Hematopoietic multipotent progenitor cell treated with erythropoietin and hydrocortisone succinate and interleukin-3 and kit ligand, for 8 days (in vitro differentiated cells): ENCODE measurements at places on chromosomes 13 and 19.

DNA sequence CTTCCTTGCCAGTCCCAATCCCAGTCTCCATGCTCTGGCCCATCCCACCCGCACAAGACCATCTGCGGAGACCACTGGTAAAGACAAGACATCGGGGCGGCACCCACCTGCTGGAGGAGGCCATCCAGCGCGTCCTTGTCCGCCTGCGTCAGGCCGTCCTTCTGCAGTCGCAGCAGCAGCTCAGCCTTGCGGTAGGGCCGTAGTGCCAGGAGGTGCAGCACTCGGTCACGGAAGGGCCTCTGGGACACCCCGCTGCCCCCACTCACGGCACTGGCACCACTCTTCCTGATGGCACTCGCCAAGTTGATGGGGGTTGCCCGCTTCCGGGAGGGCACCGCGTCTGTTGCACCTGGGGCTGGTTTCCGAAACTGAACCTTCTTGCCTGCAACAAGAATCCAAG, 23.5 kb upstream of the ISYNA1 start:
- no peak for DNase-seq

- DNase-seq, result no peak
Observed at GRCh38 chr13:112686364-112686763, 3.5 kb upstream of the ATP11A start.

DNA sequence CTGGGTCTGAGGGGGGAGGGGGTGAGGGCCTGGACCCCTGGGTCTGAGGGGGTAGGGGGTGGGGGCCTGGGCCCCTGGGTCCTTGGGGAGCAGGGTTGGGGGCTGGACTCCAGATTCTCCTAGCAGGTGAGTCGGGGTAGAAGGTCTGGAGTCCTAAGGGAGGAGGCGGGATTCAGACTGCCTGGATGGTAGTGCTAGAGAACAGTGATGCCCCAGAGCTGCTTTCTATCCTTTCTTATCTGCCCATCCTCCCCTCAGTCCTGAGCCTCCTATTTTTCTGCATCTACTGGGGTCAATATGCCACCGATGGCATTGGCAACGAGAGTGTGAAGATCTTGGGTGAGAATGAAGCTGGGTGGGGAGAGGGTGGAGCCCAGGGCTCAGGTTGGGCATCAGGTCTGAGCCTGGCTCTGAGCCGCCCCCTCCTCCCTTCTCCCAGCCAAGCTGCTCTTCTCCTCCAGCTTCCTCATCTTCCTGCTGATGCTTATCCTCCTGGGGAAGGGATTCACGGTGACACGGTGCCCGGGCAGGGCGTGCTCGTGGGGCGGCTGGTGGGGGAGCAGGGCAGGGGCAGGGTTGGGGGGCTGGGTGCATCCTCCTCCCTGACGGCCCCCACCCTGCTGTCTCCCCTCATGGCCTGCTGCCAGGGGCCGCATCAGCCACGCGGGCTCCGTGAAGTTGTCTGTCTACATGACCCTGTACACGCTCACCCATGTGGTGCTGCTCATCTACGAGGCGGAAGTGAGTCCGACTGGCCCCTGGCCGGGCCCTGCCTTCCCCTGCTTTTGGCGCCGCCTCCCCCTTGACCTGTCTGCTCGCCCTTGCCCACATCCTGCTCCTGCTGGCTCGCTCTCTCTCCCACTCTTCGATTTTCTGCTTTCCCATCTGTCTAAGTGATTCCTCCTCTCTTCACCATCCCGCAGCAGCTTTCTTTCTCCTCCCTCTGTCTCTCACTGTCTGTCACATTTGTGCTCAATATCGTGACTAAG, 3.4 kb downstream of the TMEM145 start:
- DNase-seq, result no peak

GRCh38 chr19:41455936-41456335, 13.0 kb downstream of the ERICH4 start:
- no peak for DNase-seq

DNA sequence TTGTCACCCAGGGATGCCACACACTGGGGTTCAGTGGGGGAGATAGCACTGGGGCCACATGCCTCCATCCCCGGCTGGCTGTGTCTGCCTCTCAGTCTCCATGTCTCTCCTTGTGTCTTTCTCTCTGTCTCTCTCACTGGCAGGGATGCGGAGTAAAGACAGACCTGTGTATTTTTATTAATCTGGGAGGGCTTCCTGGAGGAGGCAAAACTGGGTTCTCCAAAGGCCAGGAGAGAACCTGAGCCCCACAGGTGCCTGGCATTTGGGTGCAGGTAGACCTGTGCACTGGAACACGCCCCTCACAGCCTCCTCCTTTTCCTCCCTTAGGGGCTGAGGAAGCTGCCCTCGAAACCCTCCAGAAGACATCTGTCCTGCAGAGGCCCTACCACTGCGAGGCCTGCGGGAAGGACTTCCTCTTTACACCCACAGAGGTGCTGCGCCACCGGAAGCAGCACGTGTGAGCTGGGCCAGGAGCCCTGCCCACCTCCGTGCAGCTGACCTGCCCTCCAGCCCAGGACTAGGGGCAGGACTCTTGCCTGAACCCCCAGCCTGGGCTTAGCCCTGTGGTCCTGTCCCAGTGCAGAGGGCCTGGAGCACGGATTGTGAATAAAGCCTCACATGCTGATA, 32.7 kb downstream of the DHX34 start:
- DNase-seq, result no peak

GRCh38 chr13:111622051-111622531, 301.6 kb downstream of the TEX29 start:
- DNase-seq, result no peak

GRCh38 chr13:30331331-30331771, 24.0 kb upstream of the KATNAL1 start:
- no peak for DNase-seq

- DNase-seq, result no peak
Observed at GRCh38 chr13:90321281-90321931, 1026.1 kb upstream of the MIR17HG start.
